ENCODE measurements at places on chromosomes 13 and 19.

DNA sequence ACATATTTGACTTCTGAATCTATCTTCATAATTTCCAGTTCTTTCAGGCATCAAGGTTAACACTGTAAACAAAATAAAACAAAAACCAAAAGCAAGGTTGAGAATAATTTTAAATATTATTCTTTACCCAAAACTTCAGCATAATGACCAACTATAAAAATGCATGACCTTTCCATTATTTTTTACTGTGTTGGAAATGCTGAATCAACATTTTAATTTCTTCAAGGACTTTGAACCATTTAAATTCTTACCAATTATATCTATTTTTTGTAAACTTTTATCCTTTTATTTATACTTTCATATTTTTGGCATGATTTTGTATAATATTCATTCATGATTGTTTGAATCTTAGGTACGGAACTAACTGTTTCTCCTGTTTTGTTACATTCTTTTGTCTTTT is 6.9 kb downstream of the ZNF585A start:
- DNase-seq = no peak

- peak; percentile 17 for DNase-seq
These were observed 275.4 kb downstream of the DNAJC15 start for GRCh38 chr13:43298816-43299215.

- DNase-seq = no peak
These were observed 1741.5 kb downstream of the PCDH9 start for GRCh38 chr13:65488606-65489005.

DNA sequence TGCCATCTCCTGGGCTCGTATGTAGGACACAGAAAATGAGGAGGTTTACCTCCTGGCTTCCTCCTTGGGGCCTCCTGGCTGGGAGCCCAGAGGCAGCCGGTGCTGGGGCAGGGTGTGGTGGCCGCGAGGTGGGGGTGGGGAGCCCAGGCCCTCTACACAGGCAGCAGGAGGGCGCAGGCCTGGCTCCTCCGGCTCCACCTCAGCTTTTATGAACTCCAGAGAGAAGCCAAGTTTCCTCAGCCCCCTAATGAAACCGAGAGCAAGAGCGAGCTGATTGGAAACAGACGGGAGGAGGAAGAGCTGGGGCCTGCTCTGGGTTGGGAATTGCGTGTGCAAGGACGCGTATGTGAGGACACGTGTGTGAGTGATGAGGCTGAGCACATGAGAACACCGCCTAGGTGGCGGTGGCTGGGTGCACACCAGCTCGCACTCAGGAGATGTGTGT is 23.1 kb downstream of the LYL1 start:
- no peak for DNase-seq

DNA sequence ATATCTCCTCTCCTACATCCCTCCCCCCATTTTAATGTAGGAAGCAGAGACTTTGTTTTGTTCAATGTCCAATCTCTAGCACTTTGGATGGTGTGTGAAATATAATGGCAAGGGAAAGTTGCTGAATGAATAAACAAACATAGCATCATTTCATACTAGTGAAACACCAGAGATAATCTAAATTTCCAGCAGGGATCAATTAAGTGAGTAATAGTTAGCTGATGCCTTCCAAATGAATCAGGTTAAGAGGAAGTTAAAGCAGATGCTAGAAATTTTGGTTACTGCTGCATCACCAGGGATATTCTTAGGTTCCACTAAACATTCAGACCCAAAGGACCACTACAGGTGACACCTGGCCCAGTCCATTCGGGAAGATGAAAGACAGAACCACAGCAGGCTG is 8.1 kb downstream of the MRPS31 start:
- DNase-seq = no peak

All from NCI-H526 (cell line).